Globus pallidus (tissue), 1 donor: ENCODE measurements at places on chromosomes 11 and 22.
A peak's percentile ranks its signal among the peaks of the same experiment; 100 is the strongest.

- DNase-seq: no peak
Observed at GRCh38 chr22:43150731-43151206, 590 bp upstream of the TSPO start.

GRCh38 chr11:2768471-2769408 lies 68.9 kb upstream of the KCNQ1OT1 start:
- no peak for DNase-seq

DNA sequence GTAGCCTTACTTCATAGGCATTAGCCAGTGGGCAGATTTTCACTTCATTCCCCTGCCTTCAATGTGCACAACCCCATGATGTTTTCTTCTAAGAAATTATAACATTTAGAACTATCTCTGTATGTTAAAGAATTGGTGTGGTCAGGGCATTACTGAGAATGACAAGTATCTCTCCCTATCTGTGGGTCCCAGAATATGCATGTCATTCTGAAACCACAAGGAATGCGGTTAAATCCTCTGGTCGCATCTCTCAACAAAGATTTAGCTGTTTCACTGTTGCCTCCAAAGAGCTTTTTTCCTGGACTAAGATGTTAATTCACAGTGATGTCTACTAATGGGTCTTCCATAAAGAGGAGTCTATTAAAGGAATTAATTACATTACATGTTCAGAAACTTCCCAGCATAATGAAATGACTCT lies 62.7 kb downstream of the LIF start:
- DNase-seq: no peak

DNA sequence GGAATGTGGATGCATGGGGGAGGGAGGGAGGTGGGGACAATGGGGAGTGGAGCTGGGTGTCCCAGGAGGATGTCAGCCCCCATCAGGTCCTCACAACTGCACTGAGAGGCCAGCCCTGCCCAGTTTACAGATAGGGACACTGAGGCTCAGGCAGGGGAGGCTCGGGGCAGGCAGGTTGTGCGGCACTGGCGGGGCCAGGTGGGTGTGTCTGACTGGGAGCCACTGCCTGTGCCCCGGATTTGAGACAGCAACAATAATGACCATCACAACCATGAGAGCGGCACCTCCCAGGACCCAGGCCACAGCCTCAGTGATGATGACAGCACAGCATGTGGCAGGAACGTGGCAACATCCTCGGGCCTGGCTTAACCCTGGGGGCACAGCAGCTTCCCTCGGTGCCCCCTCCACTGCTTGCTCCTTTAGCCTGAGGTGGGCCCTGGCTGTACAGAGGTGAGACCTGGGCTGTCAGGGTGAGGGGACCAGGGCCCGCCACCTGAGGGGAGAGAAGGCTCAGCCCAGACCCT lies 32.0 kb downstream of the SHISAL1 start:
- DNase-seq: no peak

DNA sequence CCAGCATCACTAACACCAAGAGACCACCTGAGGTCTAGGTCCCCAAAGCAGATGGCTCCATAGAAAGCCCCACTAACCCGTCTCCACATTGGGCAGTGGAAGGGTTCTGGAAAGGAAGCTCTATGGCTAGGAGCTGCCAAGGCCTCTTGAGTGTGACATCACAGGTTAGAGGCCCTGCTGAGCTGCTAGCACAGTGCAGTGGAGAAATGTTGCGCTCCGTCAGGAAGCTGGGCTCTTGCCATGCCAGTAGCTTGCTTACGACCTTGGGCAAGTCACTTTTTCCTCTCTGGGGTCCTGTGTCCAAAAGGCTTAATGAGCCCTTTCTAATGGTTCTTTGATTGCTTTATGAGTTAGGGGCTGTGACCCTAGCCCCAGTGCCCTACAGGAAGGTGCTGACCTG lies 10.6 kb downstream of the PIK3IP1 start:
- no peak for DNase-seq

GRCh38 chr22:43823911-43824665 lies 12.0 kb upstream of the EFCAB6 start:
- DNase-seq: no peak

GRCh38 chr22:24102366-24103200 lies 78.7 kb upstream of the SUSD2 start:
- no peak for DNase-seq

DNA sequence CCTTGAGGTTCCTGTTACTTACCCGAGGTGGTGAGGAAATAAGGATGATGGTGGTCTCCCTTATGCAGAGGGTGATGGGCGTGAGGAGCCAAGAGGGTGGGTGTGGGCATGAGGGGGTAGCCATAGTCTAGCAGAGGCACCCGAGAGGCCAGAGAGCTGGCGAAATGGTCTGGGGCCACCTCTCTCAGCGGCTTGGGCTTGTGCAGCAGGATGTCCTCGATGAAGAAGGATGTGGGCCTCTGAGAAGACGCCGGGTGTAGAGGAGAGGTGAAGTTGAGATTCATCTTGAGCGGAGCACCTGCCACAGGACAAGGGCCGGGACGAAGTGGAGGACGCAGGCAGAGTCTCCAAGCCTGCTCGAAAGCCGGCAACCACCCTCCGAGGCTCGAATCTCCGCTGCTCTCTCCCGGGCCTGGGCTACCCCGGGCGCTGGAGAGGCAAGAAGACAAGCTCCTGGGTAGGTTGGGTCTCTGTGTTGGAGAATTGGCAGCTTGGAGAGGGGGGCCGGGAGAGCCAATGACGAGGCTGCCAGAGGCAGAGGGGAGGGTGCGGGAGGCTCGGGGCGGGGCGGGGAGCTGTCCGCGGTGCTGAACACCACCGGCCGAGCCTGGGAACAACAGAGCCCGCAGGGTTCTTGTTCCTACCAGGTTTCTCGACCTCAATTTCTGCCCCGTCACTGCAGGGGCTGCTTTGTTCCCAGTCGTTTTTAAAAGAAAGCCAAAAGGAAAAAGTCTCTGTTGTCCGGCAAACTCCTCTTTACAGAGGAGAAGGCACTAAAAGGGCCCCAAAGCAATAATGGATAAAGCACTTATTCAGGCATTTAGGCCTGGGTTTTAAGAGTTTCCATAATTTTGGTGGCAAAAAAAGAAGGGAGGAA lies at the start of gene BSX:
TSS of gene BSX (minus strand) at position 447 of the 877 bp plus-strand sequence. CDS start at position 284, 163 bp downstream.
- DNase-seq: peak; percentile 20

- no peak for DNase-seq
Observed at GRCh38 chr22:43207849-43208702, 21.1 kb upstream of the TTLL12 start.

DNA sequence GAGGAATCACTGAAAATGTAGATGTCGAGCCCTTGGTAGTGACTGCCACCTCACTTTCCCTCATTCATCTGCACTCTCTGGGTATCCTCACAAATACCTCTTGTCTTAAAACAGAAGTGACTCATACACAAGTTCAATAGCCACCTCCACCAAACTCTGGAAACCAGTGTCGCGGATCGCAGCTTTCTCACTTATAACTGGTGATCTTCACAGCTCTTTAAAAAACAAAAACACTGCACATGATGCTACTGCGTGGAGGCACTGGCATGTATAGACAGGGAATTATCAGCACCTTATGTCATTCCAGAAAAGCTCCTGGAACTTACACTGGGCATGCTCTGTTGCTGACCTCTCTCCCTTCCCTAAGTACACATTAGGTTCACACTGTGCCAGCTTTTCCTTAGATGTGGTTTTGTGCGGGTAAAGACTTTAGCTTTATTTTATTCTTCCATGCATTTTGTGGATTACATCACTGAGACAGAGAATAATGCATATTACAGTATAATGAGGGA lies 425.5 kb upstream of the CADM1 start:
- no peak for DNase-seq

GRCh38 chr22:21697880-21698279 lies 32.1 kb downstream of the PPIL2 start:
- no peak for DNase-seq

DNA sequence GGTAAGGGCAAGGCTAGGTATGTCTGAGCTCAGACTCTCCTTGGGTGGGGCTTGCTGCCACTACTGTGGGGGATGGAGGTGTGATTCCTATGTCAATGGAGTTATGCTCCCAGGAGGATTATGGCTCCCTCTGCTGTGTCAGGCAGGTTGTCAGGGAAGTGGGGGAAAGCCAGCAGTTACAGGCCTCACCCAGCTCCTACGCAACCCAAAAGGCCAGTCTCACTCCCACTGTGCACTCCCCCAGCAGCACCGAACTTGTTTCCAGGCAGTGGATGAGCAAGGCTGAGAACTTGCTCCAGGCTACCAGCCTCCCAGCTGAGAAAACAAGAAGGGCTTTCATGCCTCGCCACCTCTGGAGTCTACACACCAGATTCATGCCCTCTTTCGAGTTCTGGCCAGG lies 18.2 kb downstream of the C11orf91 start:
- no peak for DNase-seq

GRCh38 chr22:29093501-29094300 lies 20.9 kb downstream of the KREMEN1 start:
- DNase-seq: no peak

DNA sequence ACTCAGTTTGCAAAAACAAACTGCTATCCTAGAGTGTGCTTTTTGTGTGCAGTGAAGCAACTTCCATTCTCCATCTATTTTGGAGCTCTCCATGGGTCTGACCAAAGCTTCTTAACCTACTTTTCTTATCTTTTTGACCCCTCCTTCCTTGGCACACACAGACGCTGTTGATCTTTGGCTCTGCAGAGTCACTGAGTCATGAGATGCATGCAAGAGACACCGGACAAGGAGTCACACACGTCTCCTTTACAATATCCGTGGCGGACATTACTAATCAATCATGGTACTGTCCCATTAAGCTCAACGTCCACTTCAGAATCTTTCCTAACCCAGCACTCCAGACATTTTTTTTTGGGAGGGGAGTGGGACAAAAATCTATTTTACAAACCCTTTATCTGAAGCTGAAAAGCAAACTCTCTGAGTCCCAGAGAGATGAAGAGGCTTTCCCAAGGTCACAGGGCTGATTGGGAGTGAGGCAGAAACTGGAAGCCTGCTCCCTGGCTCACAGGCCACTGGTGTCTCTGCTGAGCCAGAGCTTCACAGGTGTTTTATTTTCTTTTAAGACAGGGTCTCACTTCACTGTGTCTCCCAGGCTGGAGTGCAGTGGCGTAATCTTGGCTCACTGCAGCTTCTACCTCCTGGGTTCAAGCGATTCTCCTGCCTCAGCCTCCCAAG lies 165.8 kb upstream of the SYT13 start:
- DNase-seq: no peak

DNA sequence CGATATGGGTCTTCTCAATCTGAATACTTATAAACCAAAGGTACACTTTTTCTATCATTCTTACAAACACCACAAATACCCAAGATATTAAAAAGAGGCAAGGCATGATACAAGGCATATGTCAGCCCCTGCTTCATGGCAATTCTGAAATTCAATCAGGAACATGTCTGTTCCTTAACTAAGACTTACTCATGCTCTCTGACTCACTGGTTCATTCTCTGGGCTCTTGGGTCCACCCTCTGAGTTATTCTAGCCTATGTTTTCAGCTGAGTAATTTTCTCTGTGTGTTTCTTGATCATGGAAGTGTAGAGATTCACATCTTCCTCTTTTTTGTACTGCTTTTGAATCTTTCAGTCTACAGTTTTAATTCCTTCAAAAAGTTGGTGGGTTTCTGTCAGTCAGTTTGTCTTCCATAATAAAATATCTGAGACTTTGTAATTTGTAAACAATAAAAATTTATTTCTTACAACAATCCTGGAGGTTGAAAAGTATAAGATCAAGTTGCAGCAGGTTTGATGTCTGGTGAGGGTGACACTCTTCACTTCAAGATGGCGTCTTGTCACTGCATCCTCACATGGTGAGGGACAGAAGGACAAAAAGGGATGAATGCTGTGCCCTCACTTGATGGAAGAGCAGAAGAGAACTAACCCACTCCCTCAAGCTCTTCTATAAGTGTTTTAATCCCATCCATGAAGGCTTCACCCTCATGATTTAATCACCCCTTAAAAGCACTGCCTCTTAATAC lies 211.7 kb downstream of the FAM76B start:
- DNase-seq: no peak

- no peak for DNase-seq
Observed at GRCh38 chr11:76984743-76985142, 49.5 kb upstream of the B3GNT6 start.

GRCh38 chr11:122441666-122442035 lies 213.9 kb upstream of the UBASH3B start:
- peak; percentile 69 for DNase-seq

- peak; percentile 86 for DNase-seq
Observed at GRCh38 chr11:108115500-108116140, 5.7 kb upstream of the ACAT1 start.

GRCh38 chr11:9571071-9571762 lies 2.3 kb upstream of the WEE1 start:
- DNase-seq: no peak

DNA sequence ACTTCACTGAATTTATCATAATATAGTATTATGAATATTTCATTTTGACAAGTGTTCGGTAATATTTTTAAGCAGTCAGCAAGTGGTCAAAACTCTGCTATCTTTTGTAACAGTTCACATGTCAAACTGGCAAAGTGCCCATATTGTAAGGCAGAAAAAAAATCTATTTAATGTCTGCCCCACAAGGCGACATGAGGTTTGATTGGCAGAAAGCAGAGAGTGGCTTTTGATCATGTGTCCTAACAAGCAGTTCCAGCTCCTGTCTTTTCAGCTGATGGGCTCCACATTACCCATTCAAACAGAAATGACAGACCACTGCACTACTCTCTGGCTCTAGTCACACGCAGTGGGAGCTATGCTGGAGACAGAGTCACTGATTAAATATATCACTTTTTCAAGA lies 59.0 kb downstream of the SOX6 start:
- DNase-seq: no peak

DNA sequence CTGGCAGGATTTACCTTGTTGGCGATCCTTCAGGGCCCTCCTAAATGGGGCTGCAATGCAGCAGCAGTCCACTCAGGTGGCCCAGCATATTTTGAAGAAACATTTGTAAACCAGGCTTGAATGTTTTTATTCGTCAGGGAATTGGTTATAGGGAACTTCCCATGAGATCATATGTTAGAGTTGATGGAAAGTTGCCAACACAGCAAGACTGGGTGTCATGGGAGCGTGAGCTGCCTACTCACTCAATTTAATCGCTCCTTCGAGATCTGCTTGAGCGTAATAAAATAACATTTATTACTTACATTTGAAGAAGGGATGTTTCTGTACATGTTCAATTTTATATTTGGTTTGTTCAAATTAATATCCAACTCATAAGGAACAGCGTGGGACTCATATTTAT lies 19.4 kb downstream of the OR2AT4 start:
- DNase-seq: no peak

GRCh38 chr11:70358753-70359152 lies 39.6 kb upstream of the CTTN start:
- peak; percentile 23 for DNase-seq

DNA sequence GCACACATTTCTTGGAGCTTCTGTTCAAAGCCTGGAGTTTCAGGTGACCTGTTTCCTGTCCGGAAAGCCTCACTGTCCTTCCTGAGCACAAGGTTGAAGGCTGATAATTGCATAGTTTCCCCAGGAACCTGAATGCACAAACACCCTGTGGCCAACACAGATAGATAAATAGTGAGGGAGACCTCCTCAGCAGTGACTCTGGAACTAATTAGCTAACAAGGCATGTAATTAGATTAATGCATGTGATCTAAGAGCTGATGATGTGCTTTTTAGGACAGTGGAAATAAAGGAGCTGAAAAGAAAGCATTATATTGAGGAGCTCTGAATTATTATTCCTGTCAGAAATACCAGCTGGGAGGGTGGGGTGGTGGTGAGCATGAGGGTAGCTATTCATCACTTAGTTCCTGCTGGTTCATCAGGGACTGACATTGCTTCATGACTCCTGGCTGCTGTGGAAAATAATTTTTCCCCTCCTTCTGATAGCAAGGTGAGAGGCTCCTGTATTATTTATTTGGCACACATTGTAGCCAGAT lies 101.1 kb downstream of the NELL1 start:
- no peak for DNase-seq
